ENCODE measurements at places on chromosomes 2 and 18.

DNA sequence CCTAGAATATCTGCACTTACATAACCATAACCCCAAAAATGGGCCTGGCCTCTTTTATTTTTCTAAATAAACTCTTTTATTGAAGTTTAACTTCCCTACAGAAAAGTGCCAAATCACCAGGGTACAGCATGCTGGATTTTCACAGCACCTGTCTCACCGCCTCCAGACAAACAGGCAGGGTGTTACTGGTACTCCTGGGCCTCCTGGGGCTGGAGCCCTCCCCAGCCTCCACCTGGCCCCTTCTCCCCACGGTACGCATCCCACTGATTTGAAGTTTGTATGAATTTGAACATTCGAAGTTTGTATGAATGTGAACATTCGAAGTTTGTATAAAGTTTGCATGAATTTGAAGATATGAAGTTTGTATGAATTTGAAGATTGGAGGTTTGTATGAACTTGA lies 232.1 kb downstream of the NDUFA10 start:
- DNase-seq, result no peak

DNA sequence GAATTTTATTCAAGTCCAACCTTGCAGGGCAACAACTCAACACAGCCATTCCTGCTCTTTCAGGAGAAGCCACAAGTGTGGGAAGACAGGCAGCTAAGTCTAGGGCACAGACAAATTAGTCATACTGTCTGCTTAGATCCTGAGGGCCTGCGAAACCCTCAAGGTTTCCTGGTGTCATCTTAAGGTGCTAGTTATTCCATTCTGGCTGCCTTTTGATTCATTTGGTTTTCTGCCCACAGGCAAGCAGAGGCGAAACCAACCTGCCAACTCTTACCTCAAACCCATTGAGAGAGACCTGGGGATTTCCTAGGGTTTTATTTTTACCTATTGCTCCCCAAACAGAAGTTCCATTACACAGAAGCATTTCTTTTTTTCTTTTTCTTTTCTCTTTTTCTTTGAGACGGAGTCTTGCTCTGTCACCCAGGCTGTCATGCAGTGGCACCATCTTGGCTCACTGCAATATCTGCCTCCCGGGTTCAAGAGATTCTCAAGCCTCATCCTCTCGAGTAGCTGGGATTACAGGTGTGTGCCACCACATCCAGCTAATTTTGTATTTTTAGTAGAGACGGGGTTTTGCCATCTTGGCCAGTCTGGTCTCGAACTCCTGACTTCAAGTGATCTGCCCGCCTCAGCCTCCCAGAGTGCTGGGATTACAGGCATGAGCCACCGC lies 23.7 kb upstream of the SCYGR1 start:
- DNase-seq, result no peak

GRCh38 chr18:63363951-63364350 lies 3.1 kb downstream of the KDSR start:
- no peak for DNase-seq

GRCh38 chr2:232245111-232245510 lies 133.4 kb upstream of the ALPP start:
- DNase-seq, result no peak

GRCh38 chr18:3093624-3094337 lies 80.8 kb upstream of the LPIN2 start:
- DNase-seq, result no peak

DNA sequence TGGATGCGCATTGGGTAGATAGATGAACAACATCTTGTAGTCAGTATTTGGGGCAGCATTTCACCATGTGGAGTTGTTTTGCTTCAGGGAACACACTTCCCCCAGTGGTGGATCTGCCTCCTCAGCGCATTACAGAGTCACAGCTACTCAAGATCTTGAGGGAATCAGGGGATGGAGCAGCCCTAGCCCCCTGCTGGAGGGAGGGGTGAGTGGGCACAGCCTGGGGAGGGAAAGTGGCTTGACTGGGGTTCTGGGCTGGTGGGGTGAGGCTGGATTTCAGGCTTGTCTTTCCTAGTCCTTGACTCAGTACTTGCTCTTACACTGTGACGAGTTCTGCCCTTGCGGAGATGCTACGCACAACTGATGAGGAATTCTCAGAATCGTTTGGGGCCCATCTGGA lies 271.0 kb upstream of the HS6ST1 start:
- DNase-seq, result no peak

Data from NCI-H187 treated with DMSO at 0.1 percent for 48 hours (cell line).